ENCODE measurements at places on chromosomes 2 and 18. TPM values are rescaled to one million over a fixed set of nuclear protein-coding genes. Genes with fewer than 3 reads are reported as not detected.

GRCh38 chr2:209663139-209663538 is 108.5 kb upstream of the UNC80 start:
- H3K4me1 ChIP-seq = peaks cover 5% of the 10 kb centered on the region
- H3K36me3 ChIP-seq = no peaks in the 10 kb centered on the region
- no peaks in the 10 kb centered on the region for H3K27me3 ChIP-seq
- no peak for DNase-seq
- no peak overlapping the region for H3K27ac ChIP-seq

- no peaks in the 10 kb centered on the region for H3K27me3 ChIP-seq
- H3K4me1 ChIP-seq = peaks cover 3% of the 10 kb centered on the region
- no peak for DNase-seq
- peaks cover 50% of the 10 kb centered on the region for H3K36me3 ChIP-seq
- H3K27ac ChIP-seq = no peak overlapping the region
Observed at GRCh38 chr2:127373362-127374083, 14.3 kb downstream of the MAP3K2 start.

- no peaks in the 10 kb centered on the region for H3K27me3 ChIP-seq
- no peak for DNase-seq
- no peaks in the 10 kb centered on the region for H3K4me1 ChIP-seq
- H3K4me3 ChIP-seq = no peak overlapping the region
- peaks cover 29% of the 10 kb centered on the region for H3K36me3 ChIP-seq
Observed at GRCh38 chr18:21857871-21858270, 117.3 kb downstream of the MIB1 start.

- H3K27me3 ChIP-seq = no peaks in the 10 kb centered on the region
- peaks cover 15% of the 10 kb centered on the region for H3K36me3 ChIP-seq
Observed at GRCh38 chr2:236580746-236581355, 11.2 kb downstream of the ACKR3 start.

GRCh38 chr2:104584393-104584792 is 269.5 kb upstream of the POU3F3 start:
- no peak for DNase-seq
- no peaks in the 10 kb centered on the region for H3K36me3 ChIP-seq
- no peak overlapping the region for H3K4me3 ChIP-seq
- no peak overlapping the region for H3K27ac ChIP-seq

DNA sequence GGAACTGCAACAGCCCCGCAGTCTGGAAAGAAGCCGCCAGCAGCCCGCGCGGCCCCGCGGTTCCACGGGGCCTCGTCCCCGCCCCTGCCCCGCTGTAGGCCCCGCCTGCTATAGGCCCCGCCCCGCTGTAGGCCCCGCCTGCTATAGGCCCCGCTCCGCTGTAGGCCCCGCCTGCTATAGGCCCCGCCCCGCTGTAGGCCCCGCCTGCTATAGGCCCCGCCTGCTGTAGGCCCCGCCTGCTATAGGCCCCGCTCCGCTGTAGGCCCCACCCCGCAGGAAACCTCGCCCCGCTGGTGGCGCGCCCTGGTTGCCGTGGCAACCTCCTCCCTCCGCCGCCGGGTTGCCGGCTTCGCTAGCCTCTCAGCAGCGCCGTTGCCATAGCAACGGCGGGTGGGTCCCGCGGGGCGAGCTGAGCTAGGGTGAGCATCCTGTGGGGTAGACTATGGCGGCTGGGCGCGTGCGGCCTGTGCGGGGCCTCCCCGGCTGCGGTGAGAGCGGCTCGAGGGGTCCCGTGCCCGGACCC is 12.2 kb upstream of the KIF1A start:
- peaks cover 57% of the 10 kb centered on the region for H3K27me3 ChIP-seq
- no peaks in the 10 kb centered on the region for H3K4me1 ChIP-seq
- no peak overlapping the region for H3K27ac ChIP-seq
- DNase-seq = peak; percentile 89
- no peak overlapping the region for H3K4me3 ChIP-seq

GRCh38 chr2:196128749-196129148 is 42.6 kb downstream of the STK17B start:
- no peak overlapping the region for H3K27ac ChIP-seq
- H3K36me3 ChIP-seq = peaks cover 15% of the 10 kb centered on the region
- no peaks in the 10 kb centered on the region for H3K27me3 ChIP-seq
- DNase-seq = no peak
- H3K4me3 ChIP-seq = no peak overlapping the region

DNA sequence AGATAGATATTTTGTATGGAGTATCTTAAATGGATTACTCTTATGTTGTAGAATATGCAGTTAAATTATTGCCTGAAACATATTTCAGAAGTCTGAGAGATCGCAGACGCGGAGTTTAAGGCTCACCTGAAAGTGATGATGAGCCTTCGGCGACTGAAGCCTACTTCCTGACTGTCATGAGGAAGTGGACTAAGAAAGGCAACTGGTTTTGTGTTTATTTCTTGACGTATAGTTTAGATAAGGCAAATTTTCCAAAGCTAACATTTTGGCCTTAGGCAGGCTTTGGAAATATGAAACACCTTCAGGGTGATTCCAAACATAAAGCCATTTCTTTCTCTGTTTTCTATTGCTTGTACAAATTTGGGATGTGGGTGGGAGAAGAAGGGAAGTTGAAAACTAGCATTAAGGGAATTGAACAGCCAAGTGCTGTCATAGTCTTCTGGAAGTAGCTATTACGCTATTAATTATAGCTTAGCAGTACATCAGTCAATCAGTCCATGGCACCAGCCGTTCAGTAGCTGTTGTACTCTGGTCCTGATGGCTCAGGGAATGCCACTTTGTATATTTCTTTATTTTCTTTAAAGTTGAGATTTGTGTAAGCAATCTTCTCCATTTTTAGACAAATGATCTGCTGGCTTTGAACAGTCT is 1.5 kb downstream of the GRHL1 start:
- no peak for DNase-seq
- peak overlapping the region; percentile 85 for H3K4me3 ChIP-seq
- peak overlapping the region; percentile 19 for H3K27ac ChIP-seq
- peaks cover 36% of the 10 kb centered on the region for H3K27me3 ChIP-seq

- H3K36me3 ChIP-seq = no peaks in the 10 kb centered on the region
- H3K27ac ChIP-seq = no peak overlapping the region
- DNase-seq = no peak
- peaks cover 10% of the 10 kb centered on the region for H3K4me1 ChIP-seq
Observed at GRCh38 chr2:122692400-122693083, 937.1 kb downstream of the TSN start.

DNA sequence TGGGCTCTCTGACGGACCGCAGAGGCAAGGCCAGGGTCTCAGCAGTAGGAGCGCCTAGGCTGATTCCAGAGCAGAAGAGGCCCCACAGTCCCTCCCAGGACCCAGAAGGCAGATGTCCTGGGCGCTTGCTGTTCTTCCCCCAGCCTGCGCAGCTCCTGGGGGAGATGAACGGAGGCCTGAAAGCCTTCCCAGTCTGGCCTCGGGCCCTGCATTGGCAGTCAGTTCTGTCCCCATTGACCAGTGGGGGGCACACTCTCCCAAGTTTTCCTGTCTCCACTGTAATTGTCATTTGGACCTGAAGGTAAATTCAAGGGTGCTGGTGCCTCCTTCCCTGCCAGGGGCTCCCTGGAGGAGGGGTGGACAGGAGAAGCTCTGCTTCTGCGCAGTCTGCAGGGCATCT is 345.7 kb downstream of the CYP26B1 start:
- peaks cover 19% of the 10 kb centered on the region for H3K27me3 ChIP-seq
- H3K36me3 ChIP-seq = no peaks in the 10 kb centered on the region
- peak; percentile 40 for DNase-seq
- no peak overlapping the region for H3K4me3 ChIP-seq
- no peak overlapping the region for H3K27ac ChIP-seq
- H3K4me1 ChIP-seq = no peaks in the 10 kb centered on the region

DNA sequence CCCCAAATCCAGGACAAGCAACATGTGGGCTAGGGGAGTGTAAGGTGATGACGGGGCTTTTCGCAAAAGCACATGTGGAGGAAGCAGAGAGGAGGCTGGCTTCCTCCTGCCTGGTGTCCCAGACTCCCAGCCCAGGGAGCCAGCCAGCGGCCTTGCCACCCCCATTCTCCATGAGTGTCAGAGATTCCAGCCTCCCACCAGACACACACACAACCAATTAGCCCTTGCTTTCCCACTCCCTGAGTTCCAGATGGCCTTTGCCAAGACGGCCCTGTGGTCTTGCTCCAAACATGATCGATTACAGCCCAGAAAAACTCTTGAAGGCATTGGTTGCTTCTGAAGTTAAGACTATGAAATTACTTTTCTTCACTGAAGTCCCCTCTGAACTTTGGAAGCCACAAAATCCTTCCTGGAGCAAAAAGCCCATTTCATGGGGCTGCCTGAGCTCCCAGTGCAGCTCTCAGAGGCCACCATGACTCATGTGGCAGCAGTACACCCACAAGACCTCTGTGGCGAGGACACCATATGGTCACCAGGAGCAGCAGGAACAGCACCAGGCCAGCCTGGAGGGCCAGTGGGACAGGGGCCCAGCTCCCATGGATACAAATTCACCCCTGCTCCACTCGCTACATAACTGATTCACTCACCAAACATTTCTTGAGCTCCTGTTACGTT is 69.1 kb upstream of the PID1 start:
- DNase-seq = no peak
- no peak overlapping the region for H3K4me3 ChIP-seq
- peaks cover 5% of the 10 kb centered on the region for H3K4me1 ChIP-seq
- H3K27ac ChIP-seq = no peak overlapping the region
- no peaks in the 10 kb centered on the region for H3K36me3 ChIP-seq
- H3K27me3 ChIP-seq = peaks cover 5% of the 10 kb centered on the region

DNAH7 gene
- total RNA-seq = 5.7 TPM

HOXD12 gene
- total RNA-seq = not detected

CCDC68 gene
- 2.9 TPM for total RNA-seq
